ENCODE measurements at places on chromosomes 5 and 9.

DNA sequence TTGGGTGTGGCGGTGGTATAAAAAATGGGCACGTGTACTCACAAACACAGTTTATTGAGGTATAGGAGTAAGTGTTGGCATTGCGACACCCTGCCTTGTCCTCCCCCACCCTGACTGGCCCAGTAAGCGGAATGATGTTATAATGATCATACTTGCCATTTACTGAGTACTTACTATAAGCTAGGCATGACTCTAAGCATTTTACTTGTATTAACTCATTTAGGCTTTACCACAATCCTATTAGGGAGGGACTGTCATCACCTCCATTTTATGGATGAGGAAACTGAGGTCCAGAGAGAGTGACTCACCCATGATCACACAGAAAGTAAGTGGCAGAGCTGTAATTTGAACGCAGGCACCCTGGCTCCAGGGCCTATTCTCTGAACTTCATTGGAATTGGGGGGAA, 2.3 kb downstream of the SMIM3 start:
- DNase-seq = no peak

DNA sequence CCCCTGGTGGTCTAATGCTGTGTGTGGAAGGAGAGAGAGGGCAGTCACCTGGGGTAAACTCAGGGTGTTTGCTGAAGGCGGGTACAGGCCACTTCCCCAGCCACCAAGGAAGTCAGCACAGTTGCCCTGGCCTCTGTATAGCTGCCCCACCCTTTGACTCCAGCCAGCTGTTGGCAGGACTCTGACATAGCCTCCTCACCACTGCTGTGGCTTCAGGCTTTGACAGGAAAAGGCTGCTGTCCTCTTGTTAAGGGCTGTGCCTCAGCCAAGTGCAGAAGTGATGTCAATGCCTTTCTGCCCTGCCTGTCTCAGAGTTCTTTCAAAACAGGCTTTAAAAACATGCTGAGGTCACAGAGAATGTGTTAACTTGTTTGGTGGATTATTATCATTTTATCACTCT, 487.2 kb upstream of the KLF4 start:
- DNase-seq = no peak

DNA sequence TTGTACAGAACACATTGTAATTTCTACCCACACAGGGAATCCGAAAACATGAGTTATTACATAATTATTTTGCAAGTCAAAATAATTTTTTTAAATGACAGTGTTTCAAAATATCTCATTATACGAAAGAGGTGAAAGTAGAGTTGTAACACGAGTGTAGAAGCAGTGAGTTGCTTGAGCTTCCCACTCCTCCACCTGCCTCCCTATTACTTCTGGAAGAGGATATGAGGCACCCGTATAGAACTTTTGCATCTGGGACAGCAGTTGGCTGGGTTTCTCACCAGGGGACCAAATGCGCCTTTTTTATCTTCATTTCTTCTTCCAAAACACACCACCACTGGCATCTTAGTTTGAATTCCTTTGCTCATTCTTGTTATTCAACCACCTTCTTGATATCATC, 779.0 kb upstream of the COX7C start:
- DNase-seq = no peak

DNA sequence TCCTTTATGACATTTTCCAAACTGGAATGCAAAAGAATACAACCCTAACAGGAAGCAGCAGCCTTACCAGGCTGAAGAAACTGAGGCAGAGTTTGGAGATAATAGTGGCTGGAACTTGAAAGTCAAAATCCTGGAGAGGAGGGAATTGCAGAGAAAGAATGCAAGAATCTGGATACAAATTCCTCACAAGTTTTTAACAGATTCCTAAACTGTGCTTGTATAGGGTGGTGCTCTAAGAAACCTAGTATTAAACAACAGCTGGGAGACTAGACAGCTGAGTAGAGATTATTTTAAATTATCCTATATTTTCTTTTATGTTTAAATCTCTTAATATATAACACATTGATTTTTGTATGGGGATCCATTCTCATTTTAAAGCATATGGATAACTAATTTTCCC, 30.7 kb downstream of the INVS start:
- no peak for DNase-seq

DNA sequence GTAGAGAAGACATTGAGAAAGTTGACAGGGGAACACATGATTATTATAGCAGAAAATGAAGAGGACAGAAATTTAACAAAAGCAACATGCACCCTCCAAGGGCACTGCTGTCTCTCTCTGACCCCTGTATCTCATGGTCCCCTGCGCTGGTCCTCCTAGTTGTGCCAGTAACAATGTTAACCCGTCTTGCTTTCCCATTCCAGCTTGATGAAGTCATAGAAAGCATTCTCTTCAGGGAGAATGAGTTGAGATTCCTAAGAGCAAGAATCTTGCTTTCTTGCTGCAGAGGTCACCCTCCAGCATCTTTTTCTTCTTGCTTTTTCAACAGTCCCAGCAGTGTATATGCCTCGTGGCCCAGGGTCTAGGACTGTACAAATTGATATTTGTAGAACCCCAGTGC, 279.6 kb upstream of the ADAMTSL1 start:
- no peak for DNase-seq

DNA sequence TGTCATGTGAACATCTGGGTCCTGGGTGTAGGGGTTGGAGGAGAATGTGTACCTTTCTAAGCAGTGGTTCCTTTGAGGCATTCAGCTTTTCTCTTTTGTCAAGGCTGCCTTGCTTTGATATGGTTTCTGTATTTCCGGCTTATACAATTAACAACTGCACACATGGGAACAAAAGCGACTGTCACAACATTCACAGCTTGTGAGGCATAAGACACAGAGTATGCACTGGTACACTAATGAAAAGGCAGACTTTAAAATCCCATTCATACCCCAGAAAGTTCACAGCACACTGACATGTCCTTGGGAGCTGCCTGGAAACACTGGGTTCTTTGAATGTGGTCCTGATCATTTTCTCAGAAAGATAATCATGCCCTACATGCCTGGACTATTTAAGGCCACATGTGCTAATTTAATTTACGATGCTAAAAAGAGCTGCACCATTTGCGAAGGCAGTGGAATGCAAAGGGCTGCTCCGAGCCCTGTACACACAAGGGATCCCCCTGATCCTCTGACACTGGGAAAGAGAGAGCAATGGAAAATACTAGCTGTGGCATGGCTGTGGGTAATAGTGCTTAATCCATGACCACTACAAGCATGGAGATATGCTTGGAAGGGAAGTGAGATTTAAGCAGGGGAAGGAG, 131.8 kb downstream of the EFNA5 start:
- DNase-seq = no peak

- no peak for DNase-seq
These were observed 28.6 kb upstream of the TNC start for GRCh38 chr9:115146581-115147021.

- DNase-seq = no peak
These were observed 13.1 kb upstream of the STXBP1 start for GRCh38 chr9:127598839-127599549.

DNA sequence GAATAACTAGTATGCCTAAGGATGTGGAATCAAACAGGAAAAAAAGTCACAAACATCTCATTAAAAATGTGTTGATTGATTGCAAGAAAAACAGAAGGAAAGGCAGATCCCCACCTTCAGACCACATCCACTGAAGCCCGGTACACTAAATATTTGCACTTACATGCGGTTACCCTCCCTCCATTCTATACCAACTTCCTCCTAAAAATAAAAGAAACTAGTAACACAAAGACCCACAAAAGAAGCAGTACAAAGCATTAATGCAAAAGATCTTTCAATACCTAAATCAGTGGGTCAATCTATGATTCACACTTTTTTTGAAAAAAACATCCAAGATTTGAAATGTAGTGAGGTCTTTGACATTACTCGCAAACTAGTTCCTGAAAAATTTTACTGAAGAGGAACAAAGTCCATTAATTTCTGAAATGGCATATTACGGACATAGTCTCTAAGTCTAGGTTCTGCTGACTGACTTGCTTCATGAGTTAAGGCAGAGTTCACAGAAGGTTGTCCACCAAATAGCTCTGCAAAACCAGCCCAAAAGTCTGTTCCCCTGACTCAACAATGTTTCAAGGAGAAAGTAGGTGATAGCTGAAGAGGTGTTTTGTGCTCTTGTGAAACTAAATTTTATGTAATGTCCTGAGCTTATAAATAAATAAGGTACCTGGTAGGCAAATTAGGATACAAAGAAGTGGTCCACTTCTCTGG, 100.7 kb downstream of the PAM start:
- no peak for DNase-seq

DNA sequence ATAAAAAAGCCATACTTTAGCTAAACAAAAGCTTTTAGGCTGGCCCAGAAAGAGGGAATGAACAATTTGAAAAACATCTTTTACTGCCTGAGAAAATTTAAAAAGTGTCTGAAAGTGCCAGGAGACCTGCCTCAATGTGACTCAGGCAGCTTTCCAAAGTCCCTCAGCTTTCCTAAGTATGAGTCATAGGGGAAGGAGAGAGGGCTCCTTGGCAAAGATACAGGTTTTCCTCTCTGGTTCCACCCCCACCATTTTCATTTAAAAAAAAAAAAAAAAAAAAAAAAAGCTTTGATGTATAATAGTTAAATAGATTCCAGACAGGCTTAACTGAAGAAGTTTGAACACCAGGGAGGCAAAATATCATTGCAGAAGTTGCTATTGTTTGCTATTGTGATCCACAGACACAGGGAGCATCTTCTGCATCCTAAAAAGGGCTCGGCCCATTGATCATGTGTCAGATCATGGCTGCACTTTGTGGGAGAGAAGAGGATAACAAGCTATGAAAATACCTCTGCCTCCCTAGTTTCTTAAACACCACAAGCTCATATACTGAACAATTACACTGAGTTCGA, 71.5 kb downstream of the MRPS27 start:
- DNase-seq = no peak

DNA sequence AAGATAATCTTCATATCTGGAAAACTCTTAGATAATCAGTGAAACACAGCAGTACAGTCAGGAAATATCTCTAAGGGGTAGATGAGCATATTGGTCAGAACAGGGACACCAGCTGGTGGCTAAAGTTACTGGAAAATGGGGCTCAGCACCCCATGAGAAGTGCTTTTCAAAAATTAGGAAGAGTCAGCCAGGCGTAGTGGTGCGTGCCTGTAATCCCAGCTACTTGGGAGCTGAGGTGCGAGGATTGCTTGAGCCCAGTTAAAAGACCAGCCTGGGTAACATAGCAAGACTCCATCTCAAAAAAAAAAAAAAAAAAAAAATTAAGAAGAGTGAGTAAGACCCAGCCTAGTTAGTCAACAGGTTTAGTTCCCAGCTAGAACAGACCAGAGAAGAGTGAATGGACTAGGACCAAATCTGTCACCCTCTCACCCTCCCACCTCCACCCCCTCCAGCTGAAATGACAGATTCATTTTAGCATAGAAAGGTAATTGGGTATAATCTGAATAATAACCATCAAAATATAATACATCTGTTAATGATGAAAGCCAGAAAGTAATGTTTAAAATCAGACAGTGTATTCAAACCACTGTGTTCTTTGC, 120.9 kb downstream of the CDC42SE2 start:
- no peak for DNase-seq

GRCh38 chr9:81627481-81627880, 61.9 kb downstream of the TLE1 start:
- DNase-seq = no peak

DNA sequence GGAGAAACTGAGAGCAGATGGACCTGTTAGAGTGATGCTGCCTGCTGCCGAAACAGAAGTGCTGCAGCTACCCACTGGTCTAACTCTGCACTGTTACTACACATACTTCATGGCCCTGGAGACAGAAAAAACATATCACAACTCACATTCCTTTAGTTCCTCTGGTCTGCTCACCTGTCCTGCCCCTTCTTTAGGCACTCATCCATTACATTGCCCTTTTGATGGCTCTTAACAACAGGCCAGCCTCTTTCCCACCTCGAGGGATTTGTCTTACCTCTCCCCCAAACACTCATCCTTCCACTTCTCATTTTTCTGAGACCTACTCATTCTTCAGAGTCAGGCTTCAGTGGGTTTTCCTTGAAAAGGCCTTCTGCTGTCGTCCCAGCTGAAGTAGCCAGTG, 49.2 kb downstream of the KCTD16 start:
- DNase-seq = no peak

DNA sequence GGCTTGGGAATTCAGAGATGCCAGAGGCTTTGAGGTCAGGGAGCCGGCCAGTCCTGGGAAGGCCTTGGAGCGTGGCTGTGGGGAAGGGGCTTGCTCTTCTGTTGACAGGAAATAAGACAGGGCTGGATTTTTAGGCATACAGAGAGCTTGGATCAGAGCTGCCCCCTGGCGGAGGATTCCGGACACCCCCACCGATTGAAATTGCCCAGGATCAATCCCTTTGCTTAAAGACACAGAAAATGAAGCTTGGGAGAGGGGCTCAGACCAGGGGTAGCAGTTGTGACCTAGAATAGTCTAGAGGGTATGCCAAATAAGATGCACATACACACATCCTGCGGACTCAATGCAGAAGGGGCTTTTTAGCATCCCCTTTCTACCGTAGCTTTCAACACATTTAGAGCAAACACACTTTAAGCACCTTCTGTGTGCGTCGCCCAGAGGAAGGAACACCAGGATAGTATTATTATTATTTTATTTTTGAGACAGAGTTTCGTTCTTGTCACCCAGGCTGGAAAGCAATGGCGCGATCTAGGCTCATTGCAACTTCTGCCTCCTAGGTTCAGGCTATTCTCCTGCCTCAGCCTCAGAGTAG, 1.7 kb upstream of the NTMT1 start:
- peak; percentile 67 for DNase-seq

DNA sequence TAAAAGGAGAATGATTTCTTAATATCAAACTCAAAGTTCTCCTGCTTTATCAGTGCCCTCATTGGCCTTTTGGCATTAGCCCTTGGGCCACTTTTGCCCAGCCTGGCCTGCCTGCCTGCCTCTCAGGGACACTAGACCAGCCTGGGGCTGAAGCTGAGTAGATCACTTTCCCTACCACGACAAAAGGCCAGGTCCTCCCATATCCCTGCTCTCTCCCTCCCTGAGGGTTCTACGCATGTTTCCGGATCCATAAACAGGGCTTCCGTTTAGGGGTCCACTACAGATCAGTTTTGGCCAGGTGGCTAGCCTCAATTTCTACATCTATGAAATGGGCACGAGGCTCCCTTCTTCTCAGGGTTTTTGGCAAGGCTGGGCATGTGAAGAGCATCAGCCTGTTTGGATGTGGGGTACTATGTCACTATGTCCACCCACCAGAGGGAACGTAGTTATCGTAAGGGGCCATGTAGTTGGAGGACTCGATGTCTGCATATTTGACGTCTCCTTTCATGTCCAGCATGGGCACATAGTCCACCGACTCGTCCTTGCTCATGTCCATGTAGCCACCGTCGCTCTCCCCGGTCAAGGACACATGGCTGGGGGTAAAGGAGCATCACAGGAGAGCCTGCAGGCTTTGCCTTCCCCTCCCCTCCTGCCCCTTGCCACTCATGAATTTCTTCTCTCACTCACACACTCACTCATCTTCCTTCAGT, 34.0 kb downstream of the PDGFRB start:
- DNase-seq = no peak

DNA sequence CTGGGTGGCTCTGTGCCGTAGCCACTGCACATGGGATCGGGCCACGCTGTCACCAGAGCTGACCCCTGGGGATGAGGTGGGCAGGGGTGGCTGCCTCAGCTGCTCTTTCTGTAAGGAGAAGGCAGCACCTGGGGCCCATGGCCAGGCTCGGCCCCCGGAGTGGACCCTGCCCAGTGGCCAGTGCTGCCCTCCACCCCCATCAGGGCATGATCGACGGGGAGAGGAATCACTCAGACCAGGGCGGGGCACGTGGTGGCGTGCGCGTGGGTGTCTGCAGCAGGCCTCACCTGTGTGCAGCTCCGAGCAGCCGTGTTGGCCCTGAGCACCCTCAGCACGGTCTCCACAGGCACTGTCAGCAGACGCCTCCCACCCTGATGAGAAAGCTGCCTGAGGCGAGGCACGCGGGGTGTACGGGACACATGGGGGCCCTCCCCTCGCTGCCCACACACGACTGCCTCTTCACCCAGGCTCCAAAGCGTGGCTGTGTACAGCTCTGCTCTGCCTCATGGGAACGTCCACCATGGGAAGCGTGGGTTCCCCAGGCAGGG, 8.6 kb upstream of the CARD9 start:
- DNase-seq = no peak

Measured in effector memory CD8-positive, alpha-beta T cell (primary cell).